Hematopoietic multipotent progenitor cell treated with erythropoietin and hydrocortisone succinate and interleukin-3 and kit ligand, for 4 days (in vitro differentiated cells): ENCODE measurements at places on chromosomes 7 and 10.

GRCh38 chr7:100896732-100897608 is 1.3 kb upstream of the ACHE start:
- DNase-seq: peak; percentile 40

- DNase-seq: no peak
These were observed 502.8 kb downstream of the REEP3 start for GRCh38 chr10:64023926-64024470.

GRCh38 chr10:122999347-122999746 is 9.2 kb downstream of the IKZF5 start:
- DNase-seq: no peak

DNA sequence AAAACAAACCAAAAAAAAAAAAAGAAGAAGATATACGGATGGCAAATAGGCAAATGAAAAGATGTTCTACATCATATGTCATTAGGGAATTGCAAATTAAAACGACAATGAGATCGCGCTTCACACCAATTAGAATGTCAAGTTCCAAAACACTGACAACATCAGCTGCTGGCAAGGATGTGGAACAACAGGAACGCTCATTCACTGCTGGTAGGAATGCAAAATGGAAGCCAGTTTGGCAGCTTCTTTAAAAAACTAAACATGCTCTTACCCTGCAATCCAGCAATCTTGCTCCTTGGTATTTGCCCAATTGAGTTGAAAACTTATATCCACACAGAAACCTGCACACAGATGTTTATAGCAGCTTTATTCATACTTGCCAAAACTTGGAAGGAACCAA is 34.8 kb downstream of the CALML5 start:
- DNase-seq: no peak

DNA sequence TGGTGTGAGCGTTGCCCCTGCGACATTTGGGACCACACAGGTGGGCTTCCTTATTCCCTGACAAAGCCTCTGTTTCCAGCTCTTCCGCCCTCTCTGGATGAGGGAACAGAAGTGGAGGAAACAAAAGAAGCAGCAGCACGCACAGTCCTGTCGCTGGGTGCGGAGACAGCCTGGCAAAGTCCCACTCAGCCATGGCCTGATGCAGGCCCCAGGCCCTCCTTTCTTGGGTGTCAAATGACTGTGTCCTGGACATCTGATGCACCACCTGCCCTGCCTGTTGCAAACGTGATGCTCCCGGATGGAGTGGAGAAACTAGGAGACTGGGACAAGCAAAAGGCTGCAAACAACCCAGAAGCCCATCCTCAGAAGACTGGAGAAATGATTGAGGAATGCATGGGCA is 20.7 kb downstream of the ZMIZ2 start:
- DNase-seq: no peak

DNA sequence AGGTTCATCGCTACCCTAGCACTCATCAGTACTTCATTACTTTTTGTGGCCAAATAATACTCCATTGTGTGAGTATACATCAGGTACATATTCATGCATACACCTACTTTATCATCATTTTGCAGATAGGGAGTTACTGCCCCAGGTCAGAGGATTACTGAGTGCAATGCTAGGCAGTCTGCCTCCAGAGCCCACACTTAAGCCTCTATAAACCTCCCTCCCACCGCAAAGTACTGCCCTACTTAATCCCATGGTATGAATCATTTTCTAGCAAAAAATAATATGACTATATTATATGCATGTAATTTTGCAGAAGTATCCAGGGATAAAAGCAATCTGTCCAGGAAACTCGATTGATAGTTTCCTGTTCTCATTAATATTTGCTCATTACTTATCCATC is 194.3 kb downstream of the GRID1 start:
- DNase-seq: no peak

DNA sequence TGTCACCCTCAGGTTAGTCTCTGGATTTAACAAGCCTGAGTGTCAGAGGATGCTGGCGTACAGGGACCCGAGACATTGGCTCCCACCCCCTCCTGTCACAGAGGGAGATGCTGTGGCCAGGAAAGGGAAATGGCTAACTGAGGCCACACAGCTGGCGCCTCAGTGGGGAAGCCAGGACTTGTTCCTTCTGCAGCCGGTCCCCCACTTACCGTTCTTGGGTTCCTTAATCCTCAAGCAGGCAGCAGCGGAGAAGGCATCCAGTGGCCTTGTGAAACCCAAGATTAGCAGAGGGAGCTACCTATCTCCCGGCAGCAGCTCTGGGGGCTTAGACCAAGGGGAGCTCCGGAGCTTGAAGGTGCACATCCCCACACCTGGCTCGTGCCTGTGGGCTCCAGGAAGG is 65.4 kb downstream of the NEURL1 start:
- DNase-seq: peak; percentile 33

GRCh38 chr10:25094590-25094989 is 78.2 kb downstream of the THNSL1 start:
- no peak for DNase-seq

DNA sequence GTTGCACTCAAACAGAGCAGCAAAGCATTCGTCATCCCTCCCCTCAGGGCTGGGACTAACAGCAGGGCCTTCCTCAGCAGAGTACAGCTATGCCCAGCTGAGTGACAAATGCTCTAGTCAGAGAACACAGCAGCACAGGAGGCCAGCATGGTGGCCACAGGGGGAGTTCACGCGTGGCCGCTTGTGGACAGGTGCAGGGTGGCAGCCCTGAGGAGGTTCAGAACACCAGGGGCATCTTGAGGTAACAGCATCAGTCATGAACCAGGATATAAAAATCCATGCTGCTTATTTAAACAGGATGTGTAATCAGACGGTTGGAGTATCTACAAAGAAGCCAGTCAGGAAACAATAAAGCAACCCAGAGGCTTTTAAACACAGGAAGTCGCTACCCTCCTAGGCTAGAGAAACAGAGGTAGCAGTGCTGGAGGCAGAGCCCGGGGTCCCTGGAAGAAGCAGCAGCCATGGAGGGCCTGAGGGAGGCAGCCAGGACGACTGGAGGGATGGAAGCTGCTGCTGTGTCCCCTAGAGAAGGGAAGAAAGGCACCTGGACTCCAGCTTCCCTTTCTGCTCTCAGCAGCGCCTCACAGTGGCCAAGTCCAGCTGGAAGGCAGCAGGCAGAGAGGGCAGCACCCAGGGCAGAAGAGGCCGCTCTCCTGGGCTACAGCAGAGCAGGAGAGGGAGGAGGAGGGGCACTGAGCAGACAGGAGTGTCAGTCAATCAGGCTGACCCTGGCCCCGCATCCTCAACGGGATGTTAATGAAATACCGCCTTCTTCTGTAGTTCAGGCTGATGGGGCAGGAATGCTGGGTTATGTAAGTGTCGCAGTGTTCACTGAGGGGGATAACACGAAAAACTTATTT is 70.8 kb upstream of the UCN3 start:
- peak; percentile 78 for DNase-seq

GRCh38 chr10:43110338-43111071 is 27.7 kb upstream of the CSGALNACT2 start:
- no peak for DNase-seq

DNA sequence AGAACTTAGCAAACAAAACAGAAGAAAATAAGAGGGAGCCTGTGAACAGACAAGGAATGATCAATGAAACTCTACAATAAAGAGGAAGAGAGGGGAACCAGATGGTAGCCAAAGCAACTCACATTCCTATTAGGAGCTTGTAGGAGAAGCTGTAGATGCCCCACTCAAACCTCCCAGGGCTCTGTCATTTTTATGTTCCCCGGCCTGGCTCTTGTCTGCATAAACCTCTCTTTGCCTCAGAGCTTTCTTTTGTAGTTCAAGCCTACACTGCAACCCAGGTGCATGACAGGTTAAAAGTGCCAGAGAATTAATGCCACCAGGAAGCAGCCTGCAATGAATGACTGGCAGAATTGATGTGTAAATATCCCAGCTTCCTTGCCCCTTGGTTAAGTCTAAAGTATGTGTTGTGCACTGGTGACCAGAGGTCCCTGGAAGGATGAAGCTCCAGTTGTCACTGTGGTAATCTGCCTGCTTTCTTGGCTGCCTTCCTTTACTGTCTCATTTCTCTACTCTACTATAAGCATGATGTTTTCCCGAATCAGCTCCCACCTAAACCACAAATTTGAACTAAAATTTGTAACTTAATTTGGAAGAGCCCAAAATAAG is 40.4 kb downstream of the HDAC9 start:
- no peak for DNase-seq

DNA sequence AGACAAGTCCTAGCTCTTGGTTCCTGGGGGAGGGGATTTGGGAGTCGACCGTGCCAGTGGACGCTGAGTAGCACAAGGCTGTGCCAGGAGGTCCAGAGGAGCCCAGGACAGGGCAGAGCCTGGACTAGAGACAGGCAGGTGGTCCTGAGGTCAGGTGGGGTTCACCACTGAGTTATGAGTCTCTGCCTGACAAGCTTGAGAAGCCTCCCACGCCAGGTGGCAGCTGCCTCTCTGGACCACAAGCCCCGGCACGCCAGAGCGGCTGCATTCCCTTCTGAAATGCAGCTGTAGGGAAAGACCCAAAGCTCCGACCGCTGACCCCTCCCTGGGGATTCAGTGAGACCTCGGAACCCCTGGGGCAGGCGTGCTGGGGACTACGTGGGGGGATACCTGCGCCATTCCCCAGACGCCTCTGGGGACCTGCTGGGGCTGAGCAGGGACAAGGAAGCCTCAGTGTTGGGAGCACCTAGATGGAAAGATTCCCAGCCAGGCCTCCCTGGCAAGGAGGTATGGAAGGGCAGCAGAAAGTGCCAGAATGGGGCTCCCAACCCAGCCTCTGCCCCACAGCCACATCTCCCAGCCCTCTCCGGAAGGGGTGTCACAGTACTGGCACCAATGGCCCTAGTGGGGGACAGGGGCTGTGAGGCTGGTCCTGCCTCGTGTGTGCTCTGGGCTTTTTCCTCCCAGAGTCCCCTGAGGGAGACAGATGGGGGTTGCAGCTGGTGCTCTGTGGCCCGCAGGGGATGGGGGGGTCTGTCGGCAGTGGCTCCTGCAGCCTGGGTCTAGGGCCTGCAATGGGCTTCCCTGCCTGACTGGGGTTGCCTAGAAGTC is 29.0 kb downstream of the PDGFA start:
- DNase-seq: no peak

DNA sequence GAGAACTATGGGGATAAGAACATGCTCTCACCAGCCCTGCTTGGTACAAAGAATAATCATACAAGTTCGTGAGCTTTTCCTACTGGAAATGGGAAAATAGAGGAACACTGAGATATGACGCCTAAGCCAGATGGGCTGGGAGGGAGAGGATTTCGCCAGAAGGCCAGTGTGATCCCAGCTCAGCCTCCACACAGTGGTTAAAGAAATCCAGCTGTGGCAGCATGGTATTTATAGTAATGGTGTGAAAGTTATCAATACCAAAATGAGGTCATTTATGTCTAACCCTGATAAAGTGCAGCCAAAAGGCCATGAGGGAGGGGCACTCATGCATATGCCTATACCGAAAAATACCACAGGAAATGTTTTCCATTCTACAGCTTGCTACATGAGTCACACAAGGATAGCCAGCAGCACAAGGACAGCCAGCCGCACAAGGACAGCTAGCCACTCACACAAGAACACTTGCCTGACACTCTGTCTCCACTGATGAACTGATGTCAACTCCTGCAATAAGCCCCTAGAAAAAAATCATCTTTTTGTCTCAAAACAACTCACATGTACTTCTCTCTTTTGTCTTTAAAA is 49.4 kb downstream of the FRMPD2 start:
- DNase-seq: peak; percentile 8

GRCh38 chr7:157707983-157708918 is 371.4 kb downstream of the DNAJB6 start:
- DNase-seq: no peak

GRCh38 chr7:55490099-55490498 is 82.2 kb downstream of the VOPP1 start:
- no peak for DNase-seq

GRCh38 chr7:128003167-128003566 is 28.1 kb downstream of the LRRC4 start:
- no peak for DNase-seq

DNA sequence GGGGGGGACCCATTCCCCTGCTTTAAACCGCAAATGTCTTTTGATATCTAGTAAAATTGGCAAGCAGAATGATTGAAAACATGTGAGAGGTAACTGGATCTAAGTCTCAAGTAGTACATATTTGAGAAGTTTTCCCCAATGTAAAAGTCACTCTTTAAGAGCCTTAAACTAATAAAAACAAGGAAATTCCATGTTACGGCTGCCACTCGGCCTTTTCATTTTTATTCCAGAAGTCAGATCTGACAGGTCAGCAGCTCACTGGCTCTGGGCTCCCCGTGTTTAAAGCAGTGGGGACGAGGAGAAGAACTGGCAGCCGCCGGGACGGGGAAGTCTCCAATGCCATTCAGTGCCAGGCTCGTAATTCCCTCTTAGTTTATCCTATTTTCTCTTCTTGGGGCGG is 80.7 kb downstream of the CUX1 start:
- DNase-seq: no peak

DNA sequence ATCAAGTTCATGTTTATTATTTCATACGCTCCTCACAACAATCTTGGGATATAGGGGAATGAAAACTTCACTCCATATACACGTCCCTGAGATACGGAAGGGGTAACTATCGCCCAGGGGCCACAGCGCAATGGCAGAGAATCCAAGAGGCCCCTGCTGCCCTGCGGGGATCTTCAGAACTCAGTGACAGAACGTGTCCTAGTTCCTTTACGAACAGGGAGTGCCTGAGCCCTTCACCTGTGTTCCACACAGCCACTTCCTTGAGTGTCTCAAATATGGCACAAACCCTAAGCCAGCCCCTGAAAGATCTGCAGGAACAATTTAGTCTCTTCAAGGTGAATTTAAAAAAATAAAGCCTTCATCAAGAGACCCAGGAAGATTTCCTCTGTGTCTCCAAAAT is 25.9 kb downstream of the LYZL1 start:
- no peak for DNase-seq

- peak; percentile 93 for DNase-seq
These were observed 65.3 kb downstream of the OR13A1 start for GRCh38 chr10:45249978-45250693.

DNA sequence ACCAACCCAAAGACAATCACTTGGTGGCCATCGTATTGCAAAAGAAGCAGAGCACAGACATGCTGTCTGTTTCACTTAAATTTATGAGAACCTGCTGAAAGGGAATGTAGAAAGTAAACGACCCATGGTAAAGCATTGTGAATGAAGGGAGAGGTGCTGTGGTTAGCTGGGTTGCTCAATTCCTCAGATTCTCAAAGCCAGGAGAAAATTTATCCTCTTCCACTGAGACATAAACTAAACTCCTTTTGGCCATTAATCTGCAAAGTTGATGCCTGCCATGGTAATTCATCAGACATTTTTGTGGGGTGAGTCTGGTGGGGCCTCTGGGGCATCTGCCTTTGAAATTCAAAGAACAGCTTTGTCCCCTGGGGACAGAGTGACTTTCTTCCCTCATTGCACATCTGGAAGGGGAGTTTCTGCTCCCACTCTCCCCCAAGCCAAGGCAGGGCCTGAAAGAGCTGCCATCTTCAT is 951.0 kb downstream of the LRMDA start:
- peak; percentile 35 for DNase-seq

DNA sequence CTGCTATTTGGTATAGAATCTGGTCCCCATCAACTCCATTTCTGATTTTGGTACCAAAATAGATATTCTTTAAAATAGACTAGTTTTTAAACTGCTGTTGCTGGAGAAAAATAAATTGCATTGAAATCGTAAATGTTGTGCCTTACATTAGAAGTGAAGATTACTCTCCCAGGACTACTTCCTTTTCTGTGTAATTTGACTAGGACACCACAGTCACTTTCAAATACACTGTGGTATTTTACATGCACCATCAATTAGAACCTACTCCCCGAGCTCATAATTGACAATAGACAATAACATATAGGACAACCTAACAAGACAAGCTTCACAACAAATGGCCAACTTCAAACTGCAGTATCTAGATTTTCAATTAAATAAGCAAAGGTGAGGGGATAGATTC is 211.5 kb downstream of the DGKB start:
- peak; percentile 6 for DNase-seq

- DNase-seq: peak; percentile 13
These were observed 40.7 kb upstream of the TOMM7 start for GRCh38 chr7:22863156-22863899.
